Upper lobe of left lung (tissue), 6 donors: ENCODE measurements at places on chromosomes 6 and 20.

DNA sequence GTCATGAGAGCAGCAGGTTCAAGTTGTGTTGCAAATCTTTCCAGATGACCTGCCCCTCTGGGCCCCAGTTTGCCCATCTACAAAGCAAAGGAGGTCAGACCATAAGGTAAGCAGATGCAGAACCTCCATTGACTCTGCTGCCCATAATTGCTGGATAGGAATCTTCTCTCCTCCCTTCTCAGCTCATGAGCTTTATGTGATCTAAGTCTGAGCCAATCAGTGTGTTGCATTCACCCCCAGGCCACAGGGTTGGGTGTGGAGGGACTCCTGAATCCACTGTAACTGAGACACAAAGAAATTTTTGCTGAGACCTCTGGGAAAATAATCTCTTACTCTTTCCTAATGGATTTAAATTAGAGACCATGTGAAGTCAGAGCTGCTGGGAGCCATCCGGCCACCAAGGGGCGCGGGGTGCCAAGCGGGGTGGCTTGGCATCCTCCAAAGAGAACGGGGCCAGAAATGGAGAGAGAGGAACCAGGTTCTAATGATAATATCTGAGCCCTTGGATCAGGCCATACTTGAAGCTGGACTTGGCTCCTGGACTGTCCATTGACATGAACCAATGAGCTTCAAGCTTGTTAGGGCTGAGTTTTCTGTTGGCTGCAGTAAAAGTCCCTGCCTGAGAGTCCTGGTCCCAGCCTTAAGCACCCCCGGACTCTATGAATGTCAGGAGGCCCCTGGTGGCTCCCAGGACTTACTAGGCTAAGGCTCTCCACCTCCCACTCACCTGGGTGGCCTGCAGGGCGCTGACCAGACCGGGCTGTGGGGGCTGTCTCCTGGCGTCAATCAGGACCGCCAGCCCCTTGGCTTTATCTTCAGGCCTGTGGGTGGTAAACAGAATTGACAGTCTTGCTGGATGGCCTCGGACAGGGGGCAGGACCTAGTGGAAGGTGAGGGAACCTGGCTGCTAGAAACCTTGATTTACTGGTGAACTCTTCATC is 32.8 kb downstream of the KIAA1755 start:
- no peak overlapping the region for H3K4me3 ChIP-seq
- H3K27me3 ChIP-seq, result no peaks in the 10 kb centered on the region
- no peak for DNase-seq
- H3K27ac ChIP-seq, result no peak overlapping the region

DNA sequence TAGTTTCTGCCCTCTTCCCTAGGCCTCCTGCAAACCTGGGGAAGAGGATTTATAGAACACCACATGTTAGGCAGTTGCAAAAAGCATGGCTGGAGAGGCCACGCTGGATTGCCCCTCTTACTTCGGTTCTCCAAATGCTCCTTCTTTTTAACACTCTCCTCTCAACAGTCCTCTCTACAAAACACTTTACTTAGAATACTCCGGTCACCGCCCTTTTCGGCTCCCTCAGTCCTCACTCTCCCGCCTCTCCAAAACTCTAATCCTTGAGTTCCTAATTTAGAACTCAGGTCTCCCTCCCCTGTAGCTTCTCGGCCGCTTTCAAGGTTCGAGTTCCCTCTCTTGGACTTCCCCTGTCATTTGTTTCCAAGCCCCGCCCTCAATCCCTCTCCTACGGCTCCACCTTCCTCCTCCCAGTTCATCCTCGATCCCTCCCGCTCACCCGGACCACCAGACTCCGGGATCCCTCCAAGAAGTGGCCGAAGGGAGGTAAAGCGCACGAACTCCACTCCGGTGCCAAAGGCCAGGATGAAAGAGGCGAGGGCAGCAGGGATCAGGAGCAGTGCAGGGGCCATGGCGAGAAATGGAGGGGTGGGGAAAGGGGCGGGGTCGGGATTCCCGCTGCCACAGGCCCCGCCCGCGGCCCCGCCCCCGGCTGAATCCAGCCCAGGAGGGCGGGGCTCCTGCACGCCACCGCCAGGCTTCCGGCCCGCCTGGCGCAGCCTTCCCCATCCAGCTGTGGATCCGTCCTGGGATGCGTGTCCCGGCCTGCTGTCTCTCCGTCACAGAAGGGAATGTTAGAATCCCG is at the start of gene NRM:
Gene NRM (minus strand): TSS at position 582 of the 805 bp plus-strand sequence. CDS start 10 bp downstream, at position 572.
- H3K36me3 ChIP-seq, result no peaks in the 10 kb centered on the region
- no peaks in the 10 kb centered on the region for H3K27me3 ChIP-seq
- DNase-seq, result peak; percentile 89
- H3K27ac ChIP-seq, result peak within 1 kb of the TSS; percentile 89

DNA sequence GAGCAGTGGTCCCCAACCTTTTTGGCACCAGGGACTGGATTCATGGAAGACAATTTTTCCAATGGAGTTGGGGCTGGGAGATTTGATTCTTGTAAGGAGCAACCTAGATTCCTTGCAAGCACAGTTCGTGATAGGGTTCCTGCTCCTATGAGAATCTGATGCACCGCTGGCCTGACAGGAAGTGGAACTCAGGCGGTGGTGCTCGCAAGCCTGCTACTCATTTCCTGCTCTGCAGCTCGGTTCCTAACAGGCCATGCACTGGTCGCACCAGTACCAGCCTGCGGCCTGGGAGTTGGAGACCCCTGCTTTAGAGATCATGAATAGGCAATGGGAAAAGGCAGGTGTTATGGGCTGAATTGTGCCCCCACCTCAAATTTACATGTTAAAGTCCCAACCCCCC is 131.2 kb downstream of the PFDN4 start:
- no peak for DNase-seq
- H3K27me3 ChIP-seq, result no peaks in the 10 kb centered on the region
- H3K4me3 ChIP-seq, result no peak overlapping the region
- no peak overlapping the region for H3K27ac ChIP-seq
- no peaks in the 10 kb centered on the region for H3K36me3 ChIP-seq
- no peaks in the 10 kb centered on the region for H3K4me1 ChIP-seq

DNA sequence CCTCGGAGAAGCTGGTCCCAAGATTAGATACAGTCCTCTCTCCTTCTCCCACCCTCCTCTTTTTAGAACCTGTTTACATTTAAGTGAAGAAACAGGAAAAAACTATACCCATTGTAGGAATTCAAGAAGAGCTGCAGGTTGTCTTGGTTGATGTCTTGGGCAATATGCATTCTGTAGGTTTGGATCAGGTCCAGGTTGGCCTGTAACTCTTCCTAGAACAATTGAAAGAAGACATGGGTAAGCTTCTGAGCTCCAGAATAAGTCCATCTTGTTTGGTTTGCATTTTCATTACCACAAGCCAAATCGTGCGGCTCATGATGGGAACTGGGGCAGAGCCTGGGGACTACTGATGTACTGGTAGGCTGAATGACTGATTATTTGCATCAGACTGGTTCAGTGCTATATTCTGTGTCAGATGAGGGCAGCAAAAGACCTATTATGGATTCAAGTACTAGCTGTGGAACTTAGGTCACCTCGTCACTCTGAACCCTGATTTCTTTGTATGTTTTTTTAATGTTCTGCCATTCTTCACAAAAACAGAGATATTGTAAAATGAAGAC is 20.3 kb upstream of the SLA2 start:
- no peak overlapping the region for H3K4me3 ChIP-seq
- DNase-seq, result no peak
- H3K27ac ChIP-seq, result no peak overlapping the region
- H3K4me1 ChIP-seq, result no peaks in the 10 kb centered on the region
- H3K27me3 ChIP-seq, result no peaks in the 10 kb centered on the region

DNA sequence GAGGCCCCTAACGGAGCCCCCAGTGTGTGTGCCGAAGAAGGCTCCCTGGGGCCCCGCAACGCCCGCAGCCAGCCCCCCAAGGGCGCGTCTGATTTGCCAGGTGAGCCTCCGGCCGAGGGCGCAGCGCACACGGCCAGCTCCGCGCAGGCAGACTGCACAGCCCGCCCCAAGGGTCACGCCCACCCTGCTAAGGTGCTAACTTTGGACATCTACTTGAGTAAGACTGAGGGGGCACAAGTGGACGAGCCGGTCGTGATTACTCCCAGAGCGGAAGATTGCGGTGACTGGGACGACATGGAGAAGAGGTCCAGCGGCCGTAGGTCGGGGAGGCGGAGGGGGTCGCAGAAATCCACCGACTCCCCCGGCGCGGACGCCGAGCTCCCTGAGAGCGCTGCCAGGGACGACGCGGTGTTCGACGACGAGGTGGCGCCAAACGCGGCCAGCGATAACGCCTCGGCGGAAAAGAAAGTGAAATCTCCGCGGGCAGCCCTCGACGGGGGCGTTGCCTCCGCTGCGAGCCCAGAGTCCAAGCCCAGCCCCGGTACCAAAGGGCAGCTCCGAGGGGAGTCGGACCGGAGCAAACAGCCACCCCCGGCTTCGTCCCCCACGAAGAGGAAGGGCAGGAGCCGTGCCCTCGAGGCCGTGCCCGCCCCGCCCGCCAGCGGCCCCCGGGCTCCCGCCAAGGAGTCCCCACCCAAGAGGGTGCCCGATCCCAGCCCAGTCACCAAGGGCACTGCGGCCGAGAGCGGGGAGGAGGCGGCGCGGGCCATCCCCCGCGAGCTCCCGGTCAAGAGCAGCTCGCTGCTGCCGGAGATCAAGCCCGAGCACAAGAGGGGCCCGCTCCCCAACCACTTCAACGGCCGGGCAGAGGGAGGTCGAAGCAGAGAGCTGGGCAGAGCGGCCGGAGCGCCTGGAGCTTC is 117.0 kb downstream of the RTN4IP1 start:
- peak; percentile 82 for DNase-seq

DNA sequence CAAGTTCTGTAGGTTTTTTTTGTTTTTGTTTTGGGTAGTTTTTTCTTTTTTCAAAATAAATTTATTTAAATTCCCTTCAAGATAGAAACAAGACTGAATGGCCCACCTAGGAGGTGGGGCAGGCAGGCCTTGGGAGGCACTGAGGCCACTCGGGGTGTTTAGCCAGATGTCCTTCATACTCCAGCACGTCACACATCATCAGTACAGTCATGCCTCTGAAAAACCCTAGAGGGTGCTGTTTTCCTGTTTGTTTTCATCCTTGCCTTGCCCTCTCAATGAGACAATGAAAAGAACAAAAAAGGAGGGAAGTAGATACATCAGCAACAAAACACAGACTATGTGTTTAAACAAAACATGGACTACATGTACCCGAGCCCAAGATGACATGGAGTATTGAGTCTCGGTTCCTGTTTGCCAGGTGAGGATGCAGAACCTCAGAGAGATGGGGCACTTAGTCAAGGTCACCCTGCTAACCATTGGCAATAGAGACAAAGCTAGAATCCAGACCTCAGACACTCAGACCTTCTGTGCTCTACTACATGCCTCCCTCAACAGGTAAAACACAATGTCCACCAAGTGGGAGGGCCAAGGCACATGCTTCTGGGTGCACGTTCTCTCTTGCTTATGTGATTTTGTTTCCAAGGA is 26.8 kb upstream of the CLIC5 start:
- H3K27me3 ChIP-seq, result no peaks in the 10 kb centered on the region
- H3K36me3 ChIP-seq, result no peaks in the 10 kb centered on the region
- H3K4me1 ChIP-seq, result peaks cover 17% of the 10 kb centered on the region
- no peak overlapping the region for H3K4me3 ChIP-seq

DNA sequence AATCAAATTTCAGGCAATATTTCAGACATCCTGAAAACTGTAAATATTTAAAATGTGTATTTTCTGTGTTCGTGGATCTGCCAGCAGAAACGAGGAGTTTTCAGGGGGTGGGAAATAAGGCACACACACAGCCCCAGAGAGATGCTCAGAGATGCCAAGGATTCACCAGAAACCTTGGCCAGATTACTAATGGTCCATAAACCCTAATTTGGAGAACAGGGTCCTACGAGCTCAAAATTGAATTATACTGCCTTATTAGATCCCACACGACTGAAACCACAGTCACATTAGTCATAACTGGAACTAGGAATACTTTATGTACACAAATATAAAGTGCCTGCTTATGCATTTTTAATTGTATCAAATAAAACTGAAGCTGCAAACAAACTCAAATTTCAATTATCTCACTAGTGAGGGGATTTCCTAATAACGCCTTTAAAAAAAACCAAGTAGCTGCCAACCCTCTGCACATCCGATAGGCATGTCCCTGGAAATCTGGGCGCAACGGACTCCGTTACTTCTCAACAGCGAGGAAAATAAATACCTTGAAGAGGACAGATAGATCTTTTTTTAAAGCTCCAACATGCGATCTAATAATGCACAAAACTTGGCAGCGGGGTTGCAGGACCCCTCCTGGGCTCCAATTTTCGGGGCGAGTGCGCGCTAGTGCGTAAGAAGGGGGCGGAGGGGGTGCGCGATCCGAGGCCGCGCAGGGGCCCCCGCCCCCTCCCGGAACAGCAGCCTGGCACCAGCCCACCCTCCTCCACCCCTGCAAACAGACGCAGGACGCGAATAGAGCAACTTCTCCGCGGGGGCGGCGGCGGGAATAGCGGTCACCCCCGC is 897 bp downstream of the CHD6 start:
- DNase-seq, result peak; percentile 36
- no peaks in the 10 kb centered on the region for H3K36me3 ChIP-seq
- H3K27ac ChIP-seq, result peak overlapping the region; percentile 73
- peaks cover 37% of the 10 kb centered on the region for H3K4me1 ChIP-seq

DNA sequence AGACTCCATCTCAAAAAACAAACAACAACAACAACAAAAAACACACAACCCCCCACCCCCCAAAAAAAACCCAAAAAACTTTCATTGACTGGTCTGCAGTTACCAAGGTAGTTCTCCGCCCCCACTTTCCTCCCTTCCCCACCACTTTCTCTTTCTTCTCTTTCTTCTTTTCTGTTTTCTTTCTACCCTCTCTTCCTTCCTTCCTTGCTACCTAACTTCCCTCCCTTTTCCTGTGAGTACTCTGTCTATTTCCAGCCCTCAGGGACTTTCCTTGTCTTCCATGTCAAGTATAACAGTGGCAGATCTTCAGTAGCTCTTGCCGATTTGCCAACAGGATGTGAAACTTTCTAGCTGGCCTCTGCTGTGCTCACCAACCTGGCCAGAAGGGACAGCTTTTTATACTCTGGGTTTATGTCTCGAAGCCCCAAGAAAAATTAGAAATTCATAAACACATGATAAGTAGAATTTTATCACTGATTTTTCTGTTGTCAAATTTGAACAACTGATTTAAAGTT is 399.5 kb downstream of the QKI start:
- H3K4me1 ChIP-seq, result no peaks in the 10 kb centered on the region
- H3K36me3 ChIP-seq, result no peaks in the 10 kb centered on the region
- no peaks in the 10 kb centered on the region for H3K27me3 ChIP-seq
- DNase-seq, result no peak
- no peak overlapping the region for H3K27ac ChIP-seq

- DNase-seq, result peak; percentile 43
- peak overlapping the region; percentile 94 for H3K4me3 ChIP-seq
- peaks cover 45% of the 10 kb centered on the region for H3K4me1 ChIP-seq
- H3K27ac ChIP-seq, result peak overlapping the region; percentile 98
Observed at GRCh38 chr20:50191544-50192363, 1.1 kb downstream of the CEBPB start.

DNA sequence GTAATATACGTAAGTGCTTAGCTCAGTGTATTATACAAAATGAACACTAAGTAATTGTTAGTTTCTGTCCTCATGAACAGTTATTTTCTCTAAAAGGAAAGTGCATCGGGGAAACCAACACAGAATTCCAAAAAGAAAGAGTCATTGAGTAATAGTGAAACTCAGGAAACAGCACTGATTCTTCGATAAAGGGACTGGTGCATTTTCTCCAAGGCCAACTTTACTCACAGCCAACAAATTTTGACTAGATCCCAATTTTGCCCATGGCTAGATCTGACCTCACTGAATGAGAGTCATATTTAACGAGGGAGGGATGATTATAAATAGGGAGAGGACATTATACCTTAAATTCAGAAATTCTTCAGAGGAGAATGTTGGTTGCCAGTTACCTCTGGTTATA is 390.9 kb upstream of the NRSN1 start:
- no peak for DNase-seq
- H3K4me1 ChIP-seq, result no peaks in the 10 kb centered on the region
- no peak overlapping the region for H3K4me3 ChIP-seq
- H3K27me3 ChIP-seq, result no peaks in the 10 kb centered on the region
